ENCODE measurements at places on chromosomes 3 and 15. TPM values are rescaled to one million over a fixed set of nuclear protein-coding genes. Genes with fewer than 3 reads are reported as not detected.
A peak's percentile ranks its signal among the peaks of the same experiment; 100 is the strongest.

DNA sequence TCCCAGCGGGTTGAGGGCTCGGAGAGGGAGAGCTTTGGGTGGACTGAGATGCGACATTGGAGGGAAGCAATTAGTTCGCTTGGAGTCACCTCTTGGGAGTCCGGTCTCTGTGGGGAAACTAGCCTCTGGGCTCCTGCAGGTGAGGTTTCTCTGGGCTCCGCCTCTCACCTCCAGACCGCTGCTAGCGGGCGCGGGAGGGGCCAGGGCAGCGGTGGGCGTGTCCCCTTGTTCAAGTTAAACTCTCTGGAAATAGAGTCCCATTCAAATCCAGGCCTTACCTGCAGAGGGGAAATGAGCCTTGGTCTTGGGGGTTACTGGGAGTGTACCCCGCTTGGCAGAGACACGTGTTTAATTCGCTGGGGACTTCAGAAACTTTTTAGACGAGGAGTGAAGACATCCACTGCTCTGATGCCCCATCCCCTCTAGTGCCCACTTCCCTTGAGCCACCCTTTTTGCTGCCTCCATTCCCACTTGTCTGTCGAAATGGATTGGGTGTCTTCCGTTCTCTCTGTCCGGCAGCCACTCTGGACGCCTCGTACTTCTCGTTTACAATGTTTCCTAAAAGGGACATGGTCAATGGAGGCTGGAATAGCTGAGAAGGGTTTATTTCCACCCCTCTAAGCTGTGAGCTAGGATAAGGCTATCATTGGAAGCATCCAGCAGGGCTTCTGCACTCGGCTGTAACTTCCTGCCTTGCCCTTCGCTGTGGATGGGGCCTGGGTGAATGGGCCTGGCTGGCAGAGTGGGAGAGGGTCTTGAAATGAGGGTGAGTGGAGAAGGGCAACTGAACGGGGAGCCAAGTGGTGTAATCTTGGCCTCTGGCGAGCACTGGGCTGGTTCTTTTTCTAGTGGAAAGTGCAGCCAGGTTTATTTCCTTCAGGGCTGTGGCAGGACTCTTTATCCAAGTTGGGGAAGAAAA is 1.1 kb downstream of the MITF start:
- DNase-seq = no peak

DNA sequence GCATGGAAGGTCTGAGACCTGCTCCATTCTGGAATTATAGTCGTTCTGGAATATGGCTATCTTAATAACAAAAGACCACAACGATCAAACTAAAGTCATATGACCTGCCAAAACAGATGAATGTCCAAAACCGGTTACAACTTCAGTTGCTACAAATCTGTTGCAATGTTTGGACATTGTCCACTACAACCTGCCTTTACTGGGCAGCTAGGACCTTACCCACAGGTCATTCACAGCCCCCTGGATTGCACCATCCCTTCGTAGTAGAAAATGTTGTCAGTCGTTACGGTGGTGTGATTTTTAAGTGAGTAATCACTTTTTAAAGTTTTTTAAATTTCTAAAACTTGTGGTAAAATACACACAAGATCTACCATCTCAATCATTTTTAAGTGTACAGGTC is 22.5 kb upstream of the SRGAP3 start:
- DNase-seq = no peak

GRCh38 chr3:73719413-73719851 is 94.7 kb upstream of the PDZRN3 start:
- no peak for DNase-seq

DNA sequence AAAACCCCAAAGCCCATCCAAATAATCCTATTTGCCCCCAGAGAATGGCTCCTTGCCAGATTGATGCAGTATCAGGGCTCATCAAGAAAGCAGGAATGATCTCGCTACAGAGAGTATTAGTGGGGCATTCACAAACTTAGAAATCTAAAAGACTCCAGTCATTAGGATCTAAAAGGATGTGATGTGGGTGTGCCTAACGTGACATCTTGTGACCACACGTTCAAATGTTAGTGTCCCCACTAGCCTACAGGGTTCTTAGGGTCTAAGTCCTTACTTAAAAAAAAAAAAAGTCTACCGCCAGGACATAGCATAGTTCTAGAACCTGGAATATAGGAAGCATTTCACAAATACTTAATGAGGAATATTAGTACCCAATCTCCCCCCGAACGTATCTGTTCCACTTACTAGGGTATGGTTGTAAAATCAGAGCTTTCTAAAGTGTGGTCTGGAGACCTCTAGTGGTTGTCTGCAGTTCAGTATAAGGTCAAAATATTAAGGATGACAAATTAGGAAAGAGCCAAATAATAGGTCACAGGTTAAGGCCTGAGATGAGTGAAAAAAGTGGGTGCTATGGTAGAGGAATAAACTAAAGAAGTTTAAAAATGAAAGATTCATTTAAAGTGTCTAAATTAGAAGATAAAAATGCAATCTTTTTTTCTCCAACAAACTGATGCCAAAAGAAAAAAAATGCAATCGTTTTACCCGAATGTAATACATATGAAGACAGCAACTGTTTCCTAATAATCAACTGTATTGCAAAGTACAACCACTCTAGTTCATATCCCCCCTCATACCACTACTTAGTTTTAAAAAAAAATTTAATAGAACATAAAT is 4.2 kb upstream of the CHRM5 start:
- DNase-seq = no peak

- DNase-seq = no peak
Measured at GRCh38 chr3:186192823-186193222, 83.9 kb upstream of the ETV5 start.

DNA sequence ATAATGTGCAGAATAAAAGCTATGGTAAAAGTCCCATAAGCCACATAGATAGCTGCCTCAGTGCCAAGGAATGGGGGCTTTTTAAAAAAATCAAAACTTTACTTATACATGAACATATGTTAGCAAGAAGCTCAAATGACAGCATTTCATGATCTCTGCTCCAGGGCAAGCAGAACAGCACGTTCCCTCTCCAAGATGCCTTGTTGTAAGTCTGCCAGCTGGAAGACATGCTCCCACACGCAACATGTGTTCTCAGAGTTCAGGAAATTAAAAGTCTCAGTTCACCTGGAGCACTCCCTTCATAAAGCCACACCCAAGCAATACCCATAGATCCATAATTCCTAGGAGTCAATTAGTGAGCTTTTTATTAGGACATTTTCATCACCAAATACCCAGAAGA is 52.2 kb downstream of the ABI3BP start:
- no peak for DNase-seq

GRCh38 chr15:95121191-95121590 is 889.8 kb downstream of the MCTP2 start:
- no peak for DNase-seq

GRCh38 chr3:152048831-152049230 is 175.4 kb downstream of the SUCNR1 start:
- peak; percentile 25 for DNase-seq

GRCh38 chr3:154955907-154956533 is 124.1 kb upstream of the MME start:
- DNase-seq = no peak

DNA sequence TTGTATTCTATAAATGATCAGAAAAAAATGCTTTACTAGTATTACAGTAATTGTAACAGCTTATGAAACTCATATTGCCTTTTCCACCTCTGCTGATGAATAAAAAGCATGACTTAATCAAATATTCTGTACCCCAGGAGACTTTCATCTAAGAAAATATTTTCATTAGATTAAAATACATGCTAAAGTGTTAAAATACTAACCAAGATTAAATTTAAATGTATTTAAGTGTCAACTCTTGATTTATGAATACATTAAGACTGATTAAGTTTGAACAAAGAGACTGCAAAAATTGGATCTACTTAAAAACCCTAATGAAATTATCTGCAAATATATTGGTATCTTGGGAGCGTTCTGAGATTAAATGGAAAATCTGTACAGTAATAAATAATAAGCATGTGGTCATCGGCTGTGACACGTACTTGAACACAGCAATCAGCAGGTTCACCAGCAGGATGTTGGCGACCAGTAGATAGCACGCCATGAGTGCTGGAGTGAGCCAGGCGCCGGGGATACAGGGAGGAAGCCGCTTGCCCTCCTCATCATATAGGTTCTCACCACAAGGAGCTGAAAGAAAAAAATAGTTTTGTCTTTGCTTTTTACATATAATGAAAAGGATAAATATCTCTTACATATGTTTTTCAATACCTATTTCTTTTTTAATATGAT is 36.6 kb upstream of the MTMR10 start:
- no peak for DNase-seq

DNA sequence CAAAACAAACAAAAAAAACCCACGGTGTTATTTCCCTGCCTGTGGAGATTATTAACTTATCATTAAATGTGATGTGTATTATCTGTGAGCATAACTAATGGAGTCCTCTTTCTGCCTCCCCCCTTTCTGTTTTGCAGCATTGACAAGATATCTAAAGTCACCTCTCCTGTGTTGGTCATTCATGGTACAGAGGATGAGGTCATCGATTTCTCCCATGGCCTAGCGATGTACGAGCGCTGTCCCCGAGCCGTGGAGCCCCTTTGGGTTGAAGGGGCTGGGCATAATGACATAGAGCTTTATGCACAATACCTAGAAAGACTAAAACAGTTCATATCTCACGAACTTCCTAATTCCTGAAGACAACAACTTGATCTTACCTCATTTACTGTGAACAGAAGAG is 25.2 kb upstream of the CEMIP start:
- no peak for DNase-seq

DNA sequence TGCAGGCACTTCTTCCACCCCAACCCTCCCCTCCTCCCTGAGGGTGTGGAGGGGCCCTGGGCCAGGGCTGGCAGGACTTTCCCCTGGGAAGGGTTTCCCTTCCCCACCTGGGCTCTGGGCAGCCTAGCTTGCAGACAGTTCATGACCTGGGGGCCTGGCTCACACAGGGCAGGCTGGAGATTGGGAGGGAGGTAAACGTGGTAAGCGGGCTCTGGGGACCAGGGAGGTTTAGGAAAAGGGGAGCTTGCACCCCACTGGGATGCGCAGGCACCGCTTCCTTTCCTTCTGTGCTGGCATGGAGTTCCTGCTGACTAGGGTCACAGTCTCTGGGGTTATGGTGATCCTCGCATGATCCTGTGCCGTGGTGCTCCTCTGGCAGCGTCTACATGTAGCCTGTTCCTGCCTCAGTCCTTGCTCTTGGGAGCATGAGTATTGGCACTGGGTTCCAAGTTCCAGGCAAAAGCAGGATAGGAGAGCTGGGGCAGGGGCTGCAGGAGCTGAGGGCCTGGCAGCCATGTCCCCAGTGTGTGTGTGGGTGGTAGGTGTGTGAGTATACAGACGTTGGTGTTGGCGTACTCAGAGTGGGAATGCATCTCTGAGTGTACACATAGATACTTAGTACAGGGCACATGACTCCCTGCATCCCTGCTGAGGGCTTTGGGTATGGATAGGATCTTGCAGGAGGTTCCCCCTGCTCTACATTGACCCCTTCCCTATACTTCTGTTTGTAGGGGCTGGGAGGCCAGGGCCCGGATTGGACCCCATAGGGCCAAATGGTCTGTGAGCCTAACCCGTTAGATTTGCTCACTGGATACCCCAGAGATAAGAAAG is 6.9 kb downstream of the GLYCTK start:
- no peak for DNase-seq

DNA sequence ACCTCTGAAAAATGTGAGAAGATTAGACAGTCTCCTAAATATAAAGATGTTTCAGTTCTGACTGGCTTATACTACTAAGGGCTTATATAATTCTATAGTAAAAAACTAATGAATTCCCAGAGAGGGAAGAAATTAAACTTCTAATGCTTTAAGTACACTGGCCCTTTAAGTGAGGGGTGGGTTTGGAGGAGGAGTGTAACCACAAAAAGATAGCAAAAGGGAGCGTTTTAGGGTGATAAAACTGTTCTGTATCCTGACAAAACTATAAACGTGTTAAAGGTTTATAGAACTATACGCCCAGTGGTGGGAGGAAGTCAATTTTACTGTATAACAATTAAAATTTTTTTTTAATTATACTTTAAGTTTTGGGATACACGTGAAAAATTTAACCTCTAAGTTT is 45.8 kb downstream of the CEP152 start:
- DNase-seq = no peak

GRCh38 chr3:166270429-166270828 is 433.2 kb upstream of the BCHE start:
- no peak for DNase-seq

GRCh38 chr3:148079370-148079769 is 618.3 kb upstream of the AGTR1 start:
- no peak for DNase-seq

- DNase-seq = peak; percentile 69
Measured at GRCh38 chr3:43214616-43215015, 71.7 kb upstream of the SNRK start.

- no peak for DNase-seq
Measured at GRCh38 chr15:63382966-63383710, 1.5 kb upstream of the CA12 start.

DNA sequence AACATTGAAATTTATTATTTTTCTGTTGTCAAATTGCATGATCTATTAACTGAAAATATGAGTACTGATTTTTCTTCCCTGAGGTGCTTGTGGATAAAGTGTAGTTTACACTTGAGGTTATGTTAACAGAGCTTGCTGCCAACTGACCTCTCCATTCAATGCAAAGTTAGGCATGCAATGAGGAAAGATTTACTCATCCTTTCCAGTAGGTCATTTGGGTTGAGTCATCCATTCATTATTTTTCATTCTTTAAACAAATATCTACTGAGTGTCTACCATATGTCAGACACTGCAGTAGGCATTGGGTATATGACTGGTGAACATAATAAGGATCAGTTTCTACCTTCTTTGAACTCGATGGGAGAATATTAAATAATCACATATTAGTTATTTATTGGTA is 604.1 kb downstream of the EDEM1 start:
- DNase-seq = no peak

- no peak for DNase-seq
Measured at GRCh38 chr15:99603828-99604227, 38.0 kb downstream of the MEF2A start.

- no peak for DNase-seq
Measured at GRCh38 chr15:88322461-88322860, 65.9 kb upstream of the NTRK3 start.

GRCh38 chr3:140467796-140468315 is 210.0 kb upstream of the TRIM42 start:
- no peak for DNase-seq

DNA sequence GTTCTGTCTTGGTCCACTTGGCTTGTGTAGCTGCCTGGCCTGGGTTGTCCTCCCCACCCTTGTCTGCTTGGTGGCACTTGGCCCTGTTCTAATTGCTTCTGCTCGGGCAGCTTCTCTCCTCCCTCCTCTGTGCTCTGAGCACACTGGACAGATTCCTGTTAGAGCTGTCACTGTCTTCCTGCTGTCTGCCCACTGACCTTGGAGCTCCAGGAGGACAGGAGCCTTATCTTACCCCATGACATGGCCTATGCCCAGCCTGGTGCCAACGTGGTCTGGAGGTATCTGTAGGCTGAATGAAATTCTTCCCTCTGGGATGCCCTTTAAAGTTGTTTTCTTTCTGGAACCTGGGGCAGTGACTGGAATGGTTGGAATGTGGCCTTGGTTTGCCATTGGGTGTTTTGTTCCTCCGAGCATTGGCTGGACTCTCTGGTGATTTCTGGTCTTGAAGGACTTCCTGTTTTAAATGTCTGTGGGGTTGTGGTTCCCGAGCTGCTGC is 94.1 kb downstream of the FAM43A start:
- peak; percentile 19 for DNase-seq

LMAN1L gene
- total RNA-seq = not detected

WNT7A gene
- 8.6 TPM for total RNA-seq

TRH gene
- total RNA-seq = not detected

RCCD1 gene
- 32.7 TPM for total RNA-seq

GOLGA8J gene
- total RNA-seq = not detected

GPR62 gene
- total RNA-seq = not detected

ONECUT1 gene
- not detected for total RNA-seq

SPATA12 gene
- 0.43 TPM for total RNA-seq

USP8 gene
- 35.1 TPM for total RNA-seq

APEH gene
- total RNA-seq = 199 TPM

Data from epithelial cell of proximal tubule (primary cell).